Tibial nerve (tissue), 4 donors: ENCODE measurements at places on chromosomes 12 and 14. TPM values are rescaled to one million over a fixed set of nuclear protein-coding genes. Genes with fewer than 3 reads are reported as not detected.

LIN7A gene
- 7.6 TPM for total RNA-seq

- H3K27ac ChIP-seq, result no peak overlapping the region
- H3K4me1 ChIP-seq, result no peaks in the 10 kb centered on the region
- peaks cover 25% of the 10 kb centered on the region for H3K36me3 ChIP-seq
- DNase-seq, result peak; percentile 86
- no peaks in the 10 kb centered on the region for H3K27me3 ChIP-seq
Measured at GRCh38 chr12:27652174-27652763, 44.0 kb upstream of the REP15 start.

DNA sequence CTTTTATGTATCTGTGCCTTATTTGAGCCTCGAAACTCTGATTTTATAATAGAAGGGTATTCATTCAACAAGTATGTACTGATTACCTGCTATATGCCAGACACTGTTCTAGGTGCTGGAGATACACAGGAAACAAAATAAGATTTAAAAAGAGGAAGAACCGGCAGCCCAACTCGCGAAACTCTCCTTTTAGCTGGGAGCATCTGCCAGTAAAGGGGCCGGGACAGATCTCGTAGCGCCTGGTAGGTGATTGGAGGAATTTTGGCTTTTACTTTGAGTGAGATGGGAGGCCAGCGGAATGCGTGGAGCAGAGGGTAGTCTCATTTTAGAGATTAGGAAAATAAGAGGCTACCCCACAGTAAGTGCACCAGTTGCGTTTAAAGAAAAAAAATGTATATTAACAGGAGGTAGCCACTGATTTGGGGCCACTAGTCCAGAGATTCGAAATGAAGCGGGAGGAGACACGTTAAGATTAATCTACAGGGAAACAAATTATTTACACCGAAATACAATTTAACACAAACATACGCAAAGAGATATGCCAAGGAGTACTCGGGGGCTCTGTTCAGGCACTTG is 520 bp upstream of the MON2 start:
- H3K4me3 ChIP-seq, result peak overlapping the region; percentile 57
- no peaks in the 10 kb centered on the region for H3K36me3 ChIP-seq
- H3K27ac ChIP-seq, result peak overlapping the region; percentile 93
- no peaks in the 10 kb centered on the region for H3K27me3 ChIP-seq
- peaks cover 43% of the 10 kb centered on the region for H3K4me1 ChIP-seq

- no peaks in the 10 kb centered on the region for H3K36me3 ChIP-seq
- peaks cover 29% of the 10 kb centered on the region for H3K4me1 ChIP-seq
- H3K27ac ChIP-seq, result peak overlapping the region; percentile 94
Measured at GRCh38 chr14:24231263-24232120, 675 bp downstream of the NEDD8 start.

GRCh38 chr12:121983536-121984210 is 38.0 kb upstream of the BCL7A start:
- DNase-seq, result no peak
- H3K4me3 ChIP-seq, result no peak overlapping the region
- H3K4me1 ChIP-seq, result no peaks in the 10 kb centered on the region
- no peaks in the 10 kb centered on the region for H3K27me3 ChIP-seq
- no peaks in the 10 kb centered on the region for H3K36me3 ChIP-seq

CISTR gene
- total RNA-seq, result not detected

DNA sequence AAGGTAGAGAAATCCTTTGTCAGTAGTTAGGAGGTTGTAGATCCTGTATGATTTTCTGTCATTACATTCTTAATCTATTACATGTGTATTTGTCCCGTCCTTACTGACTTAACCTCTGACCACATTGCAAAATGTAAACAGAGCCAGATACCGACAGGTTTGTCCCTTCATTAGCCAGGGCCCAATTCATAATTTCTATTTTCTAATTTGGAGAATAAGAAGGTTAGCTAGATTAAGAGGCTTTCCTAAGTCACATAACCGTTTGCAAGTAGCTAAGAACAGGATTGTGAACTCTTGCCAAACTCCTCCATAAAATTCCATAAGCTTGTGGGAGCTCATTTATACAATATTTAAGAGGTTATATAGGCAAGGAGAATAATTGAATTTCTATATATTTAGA is 352.6 kb downstream of the RAD51B start:
- H3K27ac ChIP-seq, result no peak overlapping the region
- H3K4me3 ChIP-seq, result no peak overlapping the region
- no peaks in the 10 kb centered on the region for H3K36me3 ChIP-seq
- no peaks in the 10 kb centered on the region for H3K4me1 ChIP-seq
- no peaks in the 10 kb centered on the region for H3K27me3 ChIP-seq

GRCh38 chr12:69649529-69649928 is 38.8 kb upstream of the LRRC10 start:
- H3K27me3 ChIP-seq, result no peaks in the 10 kb centered on the region
- DNase-seq, result no peak
- H3K36me3 ChIP-seq, result no peaks in the 10 kb centered on the region
- no peak overlapping the region for H3K4me3 ChIP-seq

DNA sequence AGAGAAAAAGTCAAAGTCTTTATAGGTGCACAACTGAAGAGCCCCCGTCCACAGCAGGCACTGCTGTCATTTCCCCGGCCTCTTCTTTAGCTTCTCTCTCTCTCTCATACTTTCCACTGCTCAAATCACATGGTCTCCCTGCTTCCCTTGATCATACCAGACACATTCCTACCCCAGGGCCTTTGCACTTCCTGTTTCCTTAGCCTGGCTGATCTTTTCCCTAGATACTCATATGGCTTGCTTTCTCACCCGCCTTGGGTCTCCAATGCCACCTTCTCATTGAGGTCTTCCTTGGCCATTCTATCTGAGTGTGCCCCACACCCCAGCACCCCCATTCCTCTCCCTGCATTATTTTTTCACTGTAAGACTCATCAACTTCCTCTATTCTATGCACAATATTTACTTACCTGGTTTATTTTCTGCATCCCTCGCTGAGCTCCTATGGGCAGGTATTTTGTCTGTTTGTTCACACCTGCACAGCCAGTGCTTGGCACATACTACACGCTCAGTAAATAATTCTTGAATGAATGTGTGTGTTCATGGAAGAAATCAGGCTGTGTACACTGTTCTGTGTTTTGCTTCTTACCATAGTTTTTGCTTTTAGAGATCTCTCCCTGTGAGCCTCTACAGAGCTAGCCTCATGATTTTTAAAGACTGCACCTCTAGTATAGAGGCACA is 31.9 kb downstream of the SERPINA1 start:
- H3K27ac ChIP-seq, result no peak overlapping the region
- DNase-seq, result no peak
- no peaks in the 10 kb centered on the region for H3K27me3 ChIP-seq
- H3K36me3 ChIP-seq, result no peaks in the 10 kb centered on the region
- no peak overlapping the region for H3K4me3 ChIP-seq

TSPAN9 gene
- total RNA-seq, result 32.6 TPM

HOXC11 gene
- not detected for total RNA-seq

- no peaks in the 10 kb centered on the region for H3K27me3 ChIP-seq
- H3K27ac ChIP-seq, result no peak overlapping the region
- H3K4me3 ChIP-seq, result no peak overlapping the region
- no peaks in the 10 kb centered on the region for H3K36me3 ChIP-seq
- DNase-seq, result no peak
Measured at GRCh38 chr12:127531542-127531941, 735.4 kb upstream of the TMEM132C start.

OVCH1 gene
- total RNA-seq, result not detected

SYCP3 gene
- total RNA-seq, result not detected

- no peak overlapping the region for H3K27ac ChIP-seq
- H3K4me3 ChIP-seq, result no peak overlapping the region
- no peak for DNase-seq
Measured at GRCh38 chr14:38391334-38391733, 135.4 kb upstream of the CLEC14A start.

DNA sequence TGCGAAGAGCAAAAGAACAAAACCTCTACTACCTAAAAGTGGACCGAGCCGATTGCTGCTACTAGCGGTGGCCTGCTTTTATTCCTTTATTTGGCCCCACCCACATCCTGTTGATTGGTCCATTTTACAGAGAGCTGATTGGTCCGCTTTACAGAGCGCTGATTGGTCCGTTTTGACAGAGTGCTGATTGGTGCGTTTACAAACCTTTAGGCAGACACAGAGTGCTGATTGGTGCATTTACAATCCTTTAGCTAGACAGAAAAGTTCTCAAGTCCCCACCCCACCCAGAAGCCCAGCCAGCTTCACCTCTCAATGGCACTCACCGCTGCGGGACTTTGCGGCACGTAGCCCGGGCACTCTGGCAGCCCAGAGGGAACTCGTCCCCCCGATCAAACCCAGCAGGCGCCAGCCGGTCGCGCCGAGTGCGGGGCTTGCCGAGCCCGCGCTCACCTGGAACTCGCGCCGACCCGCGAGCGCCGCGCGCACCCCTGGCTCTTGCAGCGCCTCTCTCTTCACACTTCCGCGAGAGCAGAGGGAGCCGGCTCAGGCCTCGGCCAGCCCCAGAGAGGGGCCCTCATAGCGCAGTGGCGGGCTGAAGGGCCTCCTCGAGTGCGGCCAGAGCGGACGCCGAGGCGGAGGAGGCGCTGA is 8.7 kb upstream of the FGD4 start:
- H3K27me3 ChIP-seq, result peaks cover 4% of the 10 kb centered on the region
- no peaks in the 10 kb centered on the region for H3K4me1 ChIP-seq
- peak overlapping the region; percentile 19 for H3K4me3 ChIP-seq
- no peak overlapping the region for H3K27ac ChIP-seq
- no peak for DNase-seq

DNA sequence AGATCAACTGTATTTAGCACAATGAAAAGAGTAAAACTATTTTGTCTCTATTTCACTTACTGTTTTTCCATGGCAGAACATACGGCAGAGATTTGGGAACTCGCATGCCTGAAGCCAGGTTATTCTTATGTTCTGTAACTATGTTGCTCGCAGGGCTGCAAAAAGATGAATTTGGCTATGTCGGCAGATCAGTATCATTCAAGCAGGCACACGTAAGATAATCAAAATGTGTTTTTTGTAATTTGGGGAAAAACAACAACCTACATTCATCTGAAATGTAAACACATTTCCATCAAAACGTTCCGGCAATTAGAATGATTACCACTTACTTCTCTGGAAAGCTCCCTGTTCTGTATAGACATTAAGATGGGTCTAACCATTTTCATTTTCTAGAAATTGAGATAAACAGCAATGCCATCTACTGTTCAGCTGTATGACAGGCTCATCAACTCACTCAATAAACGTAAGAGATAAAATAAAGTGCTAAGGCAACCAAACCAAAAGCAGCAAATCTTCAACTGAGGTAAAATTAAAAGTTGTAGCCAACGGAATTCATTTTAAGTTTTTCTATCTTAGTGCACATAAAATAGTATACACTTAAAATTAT is 13.0 kb downstream of the GTSF1 start:
- no peaks in the 10 kb centered on the region for H3K36me3 ChIP-seq
- no peak overlapping the region for H3K4me3 ChIP-seq
- no peaks in the 10 kb centered on the region for H3K27me3 ChIP-seq
- DNase-seq, result no peak
- H3K4me1 ChIP-seq, result no peaks in the 10 kb centered on the region
- H3K27ac ChIP-seq, result no peak overlapping the region

- H3K36me3 ChIP-seq, result no peaks in the 10 kb centered on the region
- no peaks in the 10 kb centered on the region for H3K4me1 ChIP-seq
- H3K27ac ChIP-seq, result no peak overlapping the region
- no peaks in the 10 kb centered on the region for H3K27me3 ChIP-seq
- H3K4me3 ChIP-seq, result no peak overlapping the region
- no peak for DNase-seq
Measured at GRCh38 chr12:94025756-94026155, 122.6 kb upstream of the PLXNC1 start.

KIF26A gene
- 3.1 TPM for total RNA-seq

- H3K4me3 ChIP-seq, result no peak overlapping the region
- no peak for DNase-seq
- no peaks in the 10 kb centered on the region for H3K36me3 ChIP-seq
- peaks cover 7% of the 10 kb centered on the region for H3K27me3 ChIP-seq
- H3K4me1 ChIP-seq, result no peaks in the 10 kb centered on the region
Measured at GRCh38 chr12:131242741-131243496, 289.2 kb downstream of the ADGRD1 start.

- no peak for DNase-seq
- no peaks in the 10 kb centered on the region for H3K36me3 ChIP-seq
- no peaks in the 10 kb centered on the region for H3K27me3 ChIP-seq
- no peak overlapping the region for H3K4me3 ChIP-seq
- no peak overlapping the region for H3K27ac ChIP-seq
- no peaks in the 10 kb centered on the region for H3K4me1 ChIP-seq
Measured at GRCh38 chr14:104893435-104894207, 28.6 kb downstream of the CEP170B start.

TAS2R50 gene
- total RNA-seq, result 5.1 TPM

CEBPE gene
- total RNA-seq, result not detected
